ENCODE measurements at places on chromosomes 11 and 22.

GRCh38 chr22:20093418-20094196 lies 13.6 kb downstream of the DGCR8 start:
- no peak for DNase-seq

DNA sequence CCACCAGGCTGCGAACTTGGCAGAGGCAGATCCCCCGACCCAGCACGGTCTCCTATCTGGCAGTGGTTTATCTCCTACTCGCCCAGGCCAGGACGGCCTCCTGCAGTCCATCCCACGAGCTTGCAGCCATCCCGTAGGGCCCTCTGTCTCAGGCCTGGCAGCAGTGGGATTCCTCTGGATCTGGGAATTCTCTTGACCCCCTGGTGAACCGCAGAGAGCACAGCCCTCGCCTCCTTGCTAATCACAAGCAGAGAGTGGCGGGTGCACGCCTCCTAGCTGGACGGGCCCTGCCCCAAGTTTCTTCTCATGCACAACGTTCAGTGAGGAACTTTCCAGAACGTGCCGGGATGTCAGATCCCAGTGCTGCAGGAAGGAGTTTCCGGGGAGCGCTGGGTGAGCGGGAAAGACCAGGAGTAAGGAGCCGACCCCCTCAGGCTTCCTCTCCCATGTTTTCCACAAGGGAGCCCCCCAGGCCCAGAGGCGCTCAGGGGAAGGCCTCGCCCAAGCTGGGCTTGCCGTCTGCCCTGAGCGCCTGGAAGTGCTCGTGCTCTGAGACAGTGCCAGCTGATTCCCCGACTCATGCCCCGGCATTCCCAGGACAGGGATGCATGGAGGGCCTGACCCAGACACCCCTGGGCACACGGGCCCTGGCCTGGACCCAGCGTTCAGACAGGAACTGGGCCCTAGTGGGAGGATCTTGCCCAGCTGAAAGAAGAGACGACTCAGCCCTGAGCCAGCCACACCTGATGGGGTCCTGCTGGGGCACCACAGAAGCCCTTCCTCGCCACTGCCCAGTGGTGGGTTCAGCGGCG lies 24.6 kb downstream of the IGF2 start:
- DNase-seq = no peak

GRCh38 chr11:122375687-122376399 lies 259.8 kb upstream of the BLID start:
- no peak for DNase-seq

DNA sequence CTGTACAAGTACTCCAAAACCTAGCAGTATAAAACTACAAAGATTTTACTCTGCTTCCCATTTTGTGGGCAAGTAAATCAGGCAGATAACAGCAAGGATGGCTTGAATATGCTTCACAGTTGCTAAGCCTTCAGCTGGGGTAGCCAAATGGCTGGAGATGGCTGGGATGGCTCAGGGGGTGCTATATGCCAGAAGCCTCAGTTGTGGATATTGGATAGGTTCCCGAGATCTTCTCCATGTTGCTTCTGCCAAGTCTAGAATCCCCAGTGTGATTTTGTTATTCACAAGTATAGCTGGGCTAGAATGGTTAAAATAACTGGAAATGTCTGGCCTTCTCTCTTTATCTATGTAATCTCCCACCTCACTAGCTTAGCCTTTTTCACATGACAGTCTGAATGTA lies 472.3 kb upstream of the ARHGAP42 start:
- DNase-seq = no peak
